ENCODE measurements at places on chromosomes 5 and 9. TPM values are rescaled to one million over a fixed set of nuclear protein-coding genes. Genes with fewer than 3 reads are reported as not detected.

The RFX3 gene
- 24.8 TPM for total RNA-seq

The VCAN gene
- total RNA-seq, result 101 TPM

The CCDC171 gene
- 6.1 TPM for total RNA-seq

GRCh38 chr9:37761511-37761910 lies 7.9 kb downstream of the TRMT10B start:
- H3K4me1 ChIP-seq, result no peaks in the 10 kb centered on the region
- no peaks in the 10 kb centered on the region for H3K36me3 ChIP-seq
- no peaks in the 10 kb centered on the region for H3K27me3 ChIP-seq
- no peak overlapping the region for H3K4me3 ChIP-seq
- no peak overlapping the region for H3K27ac ChIP-seq
- DNase-seq, result no peak

DNA sequence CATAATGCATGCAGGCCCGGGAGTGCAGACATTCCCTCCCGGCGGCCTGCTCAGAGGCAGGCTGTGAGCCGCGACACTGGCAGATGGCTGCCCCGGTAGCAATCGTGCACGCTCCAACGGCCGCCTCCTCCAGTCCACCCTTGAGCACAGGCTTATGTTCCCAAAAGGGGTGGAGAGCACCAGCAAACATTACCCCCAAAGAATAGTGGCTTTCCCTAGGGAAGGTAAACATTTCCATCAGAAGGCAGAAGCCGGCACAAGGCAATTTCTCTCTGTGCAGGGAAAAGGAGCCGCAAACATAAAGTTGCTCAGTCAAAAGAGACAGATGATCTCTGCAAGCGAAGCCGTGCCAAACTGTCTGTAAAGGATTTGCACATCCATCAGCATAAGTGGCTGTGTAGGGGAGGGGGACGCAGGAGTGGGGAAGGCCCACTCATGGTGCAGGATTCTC lies 92.5 kb downstream of the SIL1 start:
- no peaks in the 10 kb centered on the region for H3K27me3 ChIP-seq
- H3K4me1 ChIP-seq, result peaks cover 38% of the 10 kb centered on the region
- no peaks in the 10 kb centered on the region for H3K36me3 ChIP-seq
- no peak overlapping the region for H3K4me3 ChIP-seq
- DNase-seq, result peak; percentile 77

GRCh38 chr5:23496576-23496975 lies 10.8 kb upstream of the PRDM9 start:
- H3K36me3 ChIP-seq, result no peaks in the 10 kb centered on the region
- H3K27ac ChIP-seq, result no peak overlapping the region
- H3K27me3 ChIP-seq, result no peaks in the 10 kb centered on the region
- no peak overlapping the region for H3K4me3 ChIP-seq
- H3K4me1 ChIP-seq, result no peaks in the 10 kb centered on the region

DNA sequence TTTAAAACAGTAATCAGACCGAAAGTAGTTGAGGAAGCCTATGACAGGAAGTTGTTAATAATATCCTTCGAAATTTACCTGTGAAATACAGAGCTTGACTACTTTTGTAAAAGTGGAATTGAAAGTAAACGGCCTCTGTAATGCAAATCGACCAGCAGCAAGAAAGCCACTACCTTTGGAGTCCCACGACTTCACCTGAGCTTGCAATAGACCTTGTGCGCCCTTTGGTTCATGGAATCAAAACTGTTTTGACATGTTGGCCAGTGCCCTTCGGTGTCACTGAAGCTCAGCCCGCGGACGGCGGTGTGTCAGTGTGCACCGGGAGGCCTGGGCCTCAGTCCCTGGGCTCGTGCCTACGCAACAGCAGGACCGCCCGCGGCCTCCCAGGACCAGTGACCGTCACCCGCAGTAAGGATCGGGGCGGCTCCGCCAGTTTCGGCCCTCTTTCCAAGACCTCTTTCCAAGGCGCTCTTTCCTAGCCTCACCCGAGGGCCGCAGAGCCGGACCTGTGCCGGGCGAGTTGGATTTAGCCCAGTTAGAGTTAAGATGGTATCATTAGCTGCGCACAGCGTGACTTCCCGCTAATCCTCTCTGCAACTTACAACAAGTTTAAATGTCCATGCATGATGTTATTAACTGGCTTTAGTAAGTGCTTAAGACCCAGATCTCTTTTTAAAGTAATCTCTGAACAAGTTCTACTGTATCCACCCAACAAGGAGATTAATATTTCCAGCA lies 223.3 kb downstream of the MEF2C start:
- peak overlapping the region; percentile 58 for H3K4me3 ChIP-seq
- H3K27me3 ChIP-seq, result peaks cover 97% of the 10 kb centered on the region
- H3K4me1 ChIP-seq, result peaks cover 32% of the 10 kb centered on the region
- H3K27ac ChIP-seq, result no peak overlapping the region
- H3K36me3 ChIP-seq, result no peaks in the 10 kb centered on the region

- no peaks in the 10 kb centered on the region for H3K27me3 ChIP-seq
- no peak overlapping the region for H3K4me3 ChIP-seq
- peaks cover 3% of the 10 kb centered on the region for H3K36me3 ChIP-seq
- peaks cover 13% of the 10 kb centered on the region for H3K4me1 ChIP-seq
These were observed 1045.8 kb upstream of the DMAC1 start for GRCh38 chr9:8845376-8845775.

- DNase-seq, result no peak
- H3K36me3 ChIP-seq, result no peaks in the 10 kb centered on the region
- H3K27ac ChIP-seq, result no peak overlapping the region
These were observed 3.3 kb downstream of the ENHO start for GRCh38 chr9:34519321-34520020.

- peaks cover 87% of the 10 kb centered on the region for H3K27me3 ChIP-seq
- DNase-seq, result no peak
- no peaks in the 10 kb centered on the region for H3K36me3 ChIP-seq
- H3K27ac ChIP-seq, result no peak overlapping the region
These were observed 1.3 kb upstream of the TMEM210 start for GRCh38 chr9:137172901-137173795.

DNA sequence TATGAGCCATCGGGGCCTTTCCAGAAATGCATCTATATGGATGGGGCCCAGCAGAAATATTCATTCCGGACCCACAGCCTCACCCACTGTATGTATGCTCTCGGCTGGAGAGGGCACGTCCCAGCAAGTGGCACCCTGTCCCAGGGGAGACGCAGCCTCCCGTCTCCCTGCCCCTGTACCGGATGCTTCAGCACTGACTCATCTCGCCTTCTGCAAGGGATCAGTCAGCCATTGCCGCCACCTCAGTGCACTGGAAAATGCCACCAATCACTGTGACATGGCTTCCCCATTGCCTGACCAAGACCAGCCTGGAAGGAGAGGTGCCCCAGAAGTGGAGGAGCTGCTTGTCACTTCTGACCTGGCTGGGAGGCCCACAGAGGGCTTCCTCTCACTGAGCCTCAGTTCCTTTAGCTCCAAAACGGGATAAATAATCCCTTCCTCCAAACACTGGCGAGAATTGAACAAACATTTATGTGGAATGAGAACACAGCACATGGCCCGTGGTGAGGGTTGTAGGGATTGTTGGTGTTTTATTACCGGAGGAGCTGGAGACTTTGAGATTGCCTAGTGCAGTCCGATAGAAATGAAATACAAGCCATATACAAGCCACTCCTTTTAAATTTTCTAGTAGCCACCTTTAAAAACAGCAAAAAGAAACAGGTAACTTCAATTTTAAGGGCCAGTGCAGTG lies 43.9 kb upstream of the ORM1 start:
- no peak overlapping the region for H3K27ac ChIP-seq
- no peaks in the 10 kb centered on the region for H3K4me1 ChIP-seq
- no peaks in the 10 kb centered on the region for H3K27me3 ChIP-seq
- H3K36me3 ChIP-seq, result no peaks in the 10 kb centered on the region
